ENCODE measurements at places on chromosomes 3 and 15. TPM values are rescaled to one million over a fixed set of nuclear protein-coding genes. Genes with fewer than 3 reads are reported as not detected.

DNA sequence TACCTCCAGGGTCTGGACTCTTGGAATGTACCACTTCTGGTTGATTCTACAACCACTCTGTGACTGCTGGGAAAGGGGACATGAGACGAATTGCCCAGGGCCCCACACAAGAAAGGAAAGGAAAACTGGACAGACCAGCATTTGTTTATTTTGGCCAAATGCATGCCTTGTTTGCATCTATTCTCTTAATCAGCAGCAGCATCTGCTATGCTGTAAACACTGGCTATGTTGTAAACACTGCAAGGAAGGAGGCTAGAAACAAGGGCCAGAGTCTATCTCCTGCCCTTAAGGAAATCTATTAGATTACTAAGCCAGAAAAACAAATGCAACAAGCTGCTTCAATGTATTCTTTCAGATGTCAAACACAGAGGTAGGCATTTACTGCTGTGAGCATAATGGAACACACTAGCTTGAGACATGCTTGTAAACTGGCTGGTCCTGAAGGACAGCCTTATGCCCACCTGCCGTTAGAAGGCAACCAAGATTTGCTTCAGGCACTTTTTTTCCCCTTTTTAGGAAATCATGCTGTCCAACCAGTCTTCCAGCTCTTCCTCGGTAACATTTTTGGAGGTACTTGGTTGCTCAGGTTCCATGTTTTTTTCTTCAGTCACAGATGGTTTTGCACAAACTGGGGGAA lies 102.1 kb upstream of the CHRM5 start:
- DNase-seq, result no peak

DNA sequence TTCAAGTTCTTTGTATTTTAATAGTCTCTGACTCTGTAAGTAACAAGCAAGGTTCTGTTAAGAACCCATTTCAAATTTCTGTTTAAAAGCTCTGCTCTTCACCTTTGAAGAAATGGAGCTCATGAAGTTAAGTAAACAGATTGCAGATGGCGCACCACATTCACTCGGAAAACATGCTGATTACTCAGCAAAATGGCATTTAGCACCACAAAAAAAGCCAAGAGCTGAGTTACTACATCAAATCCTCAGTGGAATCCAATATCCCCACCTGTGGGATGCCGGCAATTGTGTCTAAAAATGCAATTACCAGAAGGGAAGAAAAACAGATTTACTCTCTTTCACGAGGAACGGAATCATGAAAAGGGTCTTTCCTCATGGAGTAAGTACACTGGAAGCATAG lies 758.0 kb downstream of the NTRK3 start:
- no peak for DNase-seq

DNA sequence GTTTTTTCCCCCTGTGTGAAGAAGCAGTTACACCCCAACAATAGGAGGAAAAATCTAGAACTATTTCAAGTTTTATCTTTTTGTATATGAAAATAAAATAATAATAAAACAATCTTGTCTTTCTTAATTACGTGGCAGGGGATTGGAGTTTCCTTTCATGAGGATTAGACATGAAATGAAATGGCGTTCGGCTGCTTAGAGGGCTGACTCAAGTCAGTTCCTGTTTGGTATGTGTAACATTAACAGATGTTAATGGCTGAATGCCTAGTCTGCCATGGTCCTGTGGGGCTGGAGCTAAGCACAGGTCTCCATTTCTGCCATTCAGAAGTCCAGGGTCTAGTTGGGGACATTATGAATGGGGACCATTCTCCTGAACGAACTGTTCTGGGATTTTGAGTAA lies 3.1 kb upstream of the EXOG start:
- no peak for DNase-seq

DNA sequence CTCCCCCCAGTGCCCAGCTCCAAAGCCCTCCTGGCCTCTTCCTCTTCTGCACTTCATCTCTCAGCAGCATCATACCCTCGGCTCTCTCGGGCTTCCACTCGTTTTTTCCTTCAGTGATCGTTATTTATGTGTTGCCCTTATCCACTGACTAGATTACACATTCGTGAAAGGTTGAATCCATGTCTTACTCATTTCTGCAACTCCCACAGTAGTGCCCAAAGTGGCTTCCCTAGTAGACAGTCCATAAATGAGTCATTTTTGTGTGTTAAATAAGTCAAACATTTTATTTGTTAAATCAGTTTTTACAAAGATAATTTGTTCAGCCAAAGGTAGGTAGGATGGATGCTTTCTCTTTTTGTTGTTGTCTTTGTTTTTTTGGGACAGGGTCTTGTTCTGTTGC lies 87.4 kb downstream of the CRTC3 start:
- DNase-seq, result no peak

The PAQR5 gene
- total RNA-seq, result 0.23 TPM

The TP63 gene
- not detected for total RNA-seq

The CLRN1 gene
- total RNA-seq, result not detected

The GOLGA8Q gene
- 0.82 TPM for total RNA-seq
